ENCODE measurements at places on chromosomes 7 and 10.

DNA sequence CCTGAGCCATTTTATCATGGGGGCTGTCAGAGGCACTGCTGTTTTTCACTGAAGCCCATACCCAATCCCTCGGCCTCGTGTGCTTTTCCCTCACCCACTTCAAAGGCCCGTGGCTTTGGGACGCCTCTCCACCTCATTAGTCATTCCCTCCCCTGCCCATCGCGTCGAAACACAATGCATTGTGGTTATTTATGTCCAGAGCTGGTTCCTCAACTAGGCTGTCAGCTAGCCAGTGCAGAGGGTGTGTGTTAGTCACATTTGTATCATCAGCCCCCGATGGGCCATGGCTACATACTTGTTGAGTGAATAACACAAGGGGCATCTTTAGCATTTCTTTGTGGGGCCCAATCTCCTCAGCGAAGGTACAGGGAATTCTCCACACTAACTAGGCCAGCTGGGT is 3.8 kb upstream of the CRCP start:
- peak; percentile 98 for DNase-seq

DNA sequence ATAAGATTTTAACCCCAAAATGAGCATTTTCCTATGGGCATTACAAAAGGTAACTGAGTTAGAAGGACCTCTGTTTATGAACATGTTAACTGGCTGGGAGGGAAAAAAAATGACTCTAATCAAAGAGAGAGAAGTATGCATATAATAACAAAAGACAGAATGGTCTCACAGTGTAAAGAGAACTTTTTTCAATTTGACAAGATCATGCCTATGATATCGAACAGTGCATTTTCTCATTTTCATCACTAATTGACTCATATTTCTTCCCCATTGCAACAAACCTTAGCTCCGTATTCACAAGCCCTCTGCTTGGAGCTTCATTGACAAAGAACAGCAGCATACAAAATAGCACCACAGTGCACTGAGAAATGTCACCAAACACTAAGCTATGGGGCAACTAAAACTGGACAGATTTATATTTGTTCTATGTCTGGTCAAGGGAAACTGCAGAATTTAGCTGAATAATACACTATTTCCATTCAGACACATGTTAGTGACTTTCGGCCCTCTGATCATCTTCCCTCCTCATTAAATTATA is 45.6 kb downstream of the SMURF1 start:
- DNase-seq: no peak

DNA sequence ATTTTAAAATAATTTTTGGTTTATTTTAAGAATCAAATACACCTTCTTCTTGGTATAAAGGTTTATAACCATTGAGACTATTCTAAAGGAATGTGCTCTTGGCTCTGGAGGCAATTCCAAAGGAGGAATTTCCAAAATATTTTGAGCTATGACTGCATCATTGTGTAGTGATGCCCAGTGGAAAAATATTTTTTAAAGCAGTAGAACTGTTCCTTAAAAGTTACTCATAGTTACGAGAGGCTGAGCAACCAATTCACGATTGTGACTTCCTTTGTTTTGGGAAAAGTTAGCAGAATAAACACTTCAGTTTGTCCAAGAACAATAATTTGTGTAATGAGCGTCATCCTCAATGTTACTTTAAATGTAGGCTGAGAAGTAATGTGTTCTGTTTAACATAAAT is 233.6 kb downstream of the BAMBI start:
- peak; percentile 91 for DNase-seq

DNA sequence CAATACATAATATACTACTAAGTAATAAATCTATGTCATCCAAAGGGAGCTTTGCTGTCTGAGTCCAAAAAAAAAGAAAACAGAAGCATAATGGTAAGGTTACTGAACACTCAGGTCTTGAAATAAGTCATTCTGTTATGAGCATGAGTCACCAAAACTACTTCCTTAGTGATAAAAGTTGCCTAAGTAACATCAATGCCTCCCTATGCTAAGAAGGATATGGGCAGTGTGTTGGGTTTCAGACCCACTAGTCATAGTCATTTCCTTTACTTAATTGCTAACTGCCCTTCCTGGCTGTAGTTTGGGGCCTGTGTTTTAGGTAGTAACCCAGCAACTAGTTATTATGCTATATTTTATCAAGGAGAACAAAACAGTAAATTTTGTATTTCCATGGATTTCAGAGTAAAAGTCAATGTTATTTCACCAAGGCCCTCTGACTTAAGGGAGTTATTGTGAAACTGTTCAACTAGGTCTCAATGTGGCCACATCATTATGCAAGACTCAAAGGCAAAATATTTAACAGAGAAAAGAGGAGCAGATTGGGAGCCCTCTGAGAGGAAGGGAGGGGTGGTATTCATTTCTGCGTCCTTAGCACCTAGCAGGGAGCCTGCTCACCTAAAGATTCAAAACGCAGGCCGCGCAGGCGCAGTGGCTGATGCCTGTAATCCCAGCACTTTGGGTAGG is 11.7 kb upstream of the VIM start:
- peak; percentile 99 for DNase-seq

Data from fibroblast of skin of back (primary cell).